ENCODE measurements at places on chromosomes 1 and 21.

- peak; percentile 31 for DNase-seq
These were observed 1.7 kb upstream of the KIF26B start for GRCh38 chr1:245153081-245153551.

- DNase-seq: no peak
These were observed 27.4 kb downstream of the LAMB3 start for GRCh38 chr1:209624558-209625549.

- DNase-seq: no peak
These were observed 15.1 kb downstream of the USP33 start for GRCh38 chr1:77744576-77744975.

DNA sequence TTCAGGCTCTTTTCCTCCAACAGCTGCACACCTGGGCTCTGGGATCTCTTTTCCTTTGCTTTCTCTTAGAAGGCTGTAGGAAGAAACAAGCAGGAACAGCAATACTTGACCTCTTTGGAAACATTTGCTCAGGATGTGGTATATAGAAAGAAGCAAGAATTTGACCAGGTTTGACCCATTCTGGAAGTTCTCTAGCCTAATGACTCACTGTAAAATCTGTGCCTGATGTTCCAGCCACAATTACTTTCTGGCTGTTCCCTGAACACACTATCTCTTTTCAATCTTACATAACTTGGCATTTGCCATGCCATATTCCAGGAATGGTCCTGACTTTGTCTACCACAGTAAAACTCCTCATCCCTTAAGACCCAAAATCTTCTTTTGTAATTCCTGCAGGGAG is 419.9 kb upstream of the DAB1 start:
- no peak for DNase-seq

DNA sequence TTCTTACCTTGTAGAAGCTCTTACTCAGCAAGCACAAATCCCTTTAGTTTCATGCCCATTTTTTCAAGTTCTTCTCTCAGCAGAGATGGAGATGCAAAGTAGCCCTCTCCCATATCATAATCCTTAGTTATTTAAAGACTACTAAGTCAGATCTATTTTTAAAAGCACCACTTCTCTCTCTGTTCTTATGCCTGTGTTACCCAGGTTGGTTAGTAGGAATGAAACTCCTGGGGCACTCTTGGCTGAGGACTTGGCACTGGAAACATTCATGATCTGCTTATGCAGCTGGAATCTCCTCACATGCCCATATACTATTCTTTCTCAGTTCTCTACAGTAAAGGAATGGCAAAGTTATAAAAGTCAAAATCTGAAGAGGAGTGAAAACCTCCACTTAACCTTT is 51.9 kb upstream of the PPP2R5A start:
- no peak for DNase-seq

GRCh38 chr1:151054971-151055547 is 4.4 kb downstream of the CDC42SE1 start:
- DNase-seq: no peak

DNA sequence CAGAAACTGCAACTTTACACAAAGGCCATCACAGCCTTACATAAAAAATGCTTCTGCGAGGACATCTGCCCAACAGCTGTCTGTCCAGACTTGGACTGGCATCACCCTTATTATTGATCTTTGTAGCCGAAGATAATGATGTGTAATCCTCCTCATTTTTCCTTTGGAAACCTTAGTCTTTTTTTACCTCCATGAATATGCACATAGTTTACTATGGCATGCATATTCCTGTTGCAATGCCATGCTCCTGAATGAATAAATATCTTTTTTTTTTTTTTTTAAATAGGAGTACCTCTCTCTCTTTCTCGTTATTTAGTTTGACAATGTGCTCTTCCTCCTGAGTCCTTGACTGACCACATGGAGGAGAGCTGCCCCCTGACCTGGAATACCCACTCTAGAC is 409.6 kb upstream of the USP24 start:
- DNase-seq: no peak

GRCh38 chr1:174736831-174737230 is 262.9 kb upstream of the CACYBP start:
- DNase-seq: no peak

DNA sequence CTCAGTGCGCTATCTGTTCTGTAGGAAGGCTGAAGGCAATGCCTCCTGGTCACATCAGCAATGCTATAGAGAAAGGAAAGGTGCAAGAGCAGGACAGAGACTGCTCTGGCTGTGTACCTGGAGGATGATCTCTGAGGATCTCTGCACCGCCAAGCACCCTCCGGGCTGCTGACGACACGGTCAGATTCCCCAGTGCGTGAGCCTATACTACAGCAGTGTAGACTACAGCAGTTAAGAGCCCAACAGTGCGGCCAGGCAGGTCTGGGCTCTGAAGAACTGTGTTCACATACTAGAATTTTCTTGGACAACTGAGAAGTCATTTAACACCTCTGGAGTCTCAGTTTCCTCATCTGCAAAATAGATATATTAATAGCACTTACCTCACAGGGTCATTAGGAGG is 39.9 kb downstream of the ITPKB start:
- no peak for DNase-seq

GRCh38 chr1:182762536-182762935 is 27.0 kb upstream of the NPL start:
- no peak for DNase-seq

- peak; percentile 3 for DNase-seq
These were observed 34.8 kb downstream of the RIMS3 start for GRCh38 chr1:40630488-40631223.

DNA sequence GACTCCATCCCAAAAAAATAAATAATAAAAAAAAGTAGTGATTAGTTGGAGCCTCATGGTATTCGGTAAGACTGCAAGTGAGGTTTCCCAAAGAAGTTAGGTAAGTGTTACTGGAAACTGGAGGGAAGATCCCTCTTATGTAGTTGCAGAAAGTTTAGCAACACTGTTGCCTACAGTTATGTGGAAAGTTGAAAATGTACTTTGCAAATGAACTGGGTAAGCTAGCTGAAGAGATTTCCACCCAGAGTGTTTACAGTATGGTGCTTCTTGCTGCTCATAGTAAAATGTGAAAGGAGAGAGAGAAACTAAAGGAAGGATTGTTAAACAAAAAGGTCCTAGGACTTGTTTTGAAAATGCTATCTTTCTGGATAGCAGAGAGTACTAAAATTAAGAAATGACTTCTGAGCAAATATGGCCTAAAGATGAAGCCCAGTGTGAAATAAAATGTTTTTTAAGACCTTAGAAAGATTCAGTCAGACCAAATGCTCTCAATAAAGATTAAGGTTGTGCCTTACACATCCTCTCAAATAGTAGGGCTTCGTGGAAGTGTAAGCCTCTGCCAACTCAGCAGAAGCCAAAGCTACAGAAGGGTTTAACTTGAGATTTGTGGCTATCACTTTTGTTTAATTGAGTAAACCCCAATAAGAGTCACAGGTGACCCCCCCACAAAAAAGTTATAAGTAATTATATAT is 31.5 kb downstream of the RPS6KC1 start:
- no peak for DNase-seq

DNA sequence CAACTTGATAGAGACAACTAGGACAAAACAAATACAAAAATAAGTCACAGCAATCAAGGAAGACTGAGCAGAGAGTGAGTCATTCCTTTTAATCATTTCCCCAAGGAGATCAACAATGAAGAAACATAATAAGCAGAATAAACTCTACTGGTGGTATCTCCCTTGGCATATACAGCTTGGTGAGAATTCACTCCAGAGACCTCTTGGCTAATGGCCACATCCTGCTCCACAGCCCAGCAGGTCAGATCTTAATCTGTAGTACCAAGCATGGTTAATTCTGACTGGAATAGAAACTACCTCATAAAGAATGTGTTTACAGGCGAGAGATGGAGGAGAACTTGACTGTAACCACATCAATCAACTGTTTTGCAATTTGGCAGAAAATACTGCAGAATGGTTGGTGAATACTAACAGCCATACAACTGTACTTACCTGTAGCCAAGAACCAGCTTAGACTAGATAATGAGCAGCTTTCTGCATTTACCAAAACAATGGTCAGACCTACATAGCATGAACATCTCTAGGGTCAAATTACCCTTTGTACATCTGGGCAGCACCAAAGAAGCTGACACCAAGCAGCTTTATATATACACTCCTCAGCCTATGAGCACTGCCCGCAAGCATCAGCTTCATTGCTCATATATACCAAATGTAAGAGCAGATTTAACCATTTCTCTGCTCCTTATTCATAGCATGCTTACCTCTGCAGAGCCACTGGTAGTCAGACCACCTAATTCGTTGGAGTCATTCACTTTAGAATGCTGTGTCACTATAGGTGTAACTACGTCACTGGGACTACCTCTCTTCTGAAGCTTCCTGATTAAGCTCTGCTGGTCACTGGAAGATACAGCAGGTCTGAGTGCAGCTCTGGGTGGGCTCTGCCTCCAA is 51.0 kb downstream of the KIAA0319L start:
- DNase-seq: no peak

DNA sequence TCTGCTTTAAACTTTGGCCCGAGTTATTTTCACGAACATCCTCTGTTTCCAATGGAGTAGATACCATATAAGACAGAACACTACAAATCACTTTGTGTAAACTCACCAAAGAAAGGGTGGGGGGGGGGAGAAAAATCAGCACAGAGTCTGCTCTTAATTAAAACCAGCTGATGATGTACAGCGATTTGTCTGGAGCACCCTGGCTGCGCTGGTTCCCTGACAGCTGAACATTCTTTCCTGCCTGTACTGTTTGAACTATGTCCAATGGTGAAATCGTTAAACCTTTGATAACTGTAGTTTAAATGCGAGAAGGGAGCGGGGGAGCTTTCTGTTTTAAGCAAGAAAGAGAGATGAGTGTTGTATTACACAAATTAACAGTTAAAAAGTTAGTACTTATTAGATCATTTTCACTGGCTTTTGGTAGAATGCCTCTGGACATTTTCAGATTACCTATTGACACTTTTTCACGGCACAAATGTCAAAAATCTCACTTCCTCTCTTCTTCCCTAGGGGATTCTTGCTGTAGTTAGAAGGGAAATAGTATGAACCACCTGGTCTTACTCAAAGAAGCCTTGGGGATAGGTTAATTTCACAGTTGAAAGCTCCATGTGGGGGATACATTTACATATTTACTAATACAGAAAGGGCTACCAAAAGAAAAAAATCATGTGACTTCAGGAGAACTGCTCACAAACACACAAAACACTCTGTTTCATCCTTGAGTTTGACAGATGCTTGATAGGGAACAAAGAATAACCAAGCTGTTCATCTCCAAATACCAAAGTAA is 140.2 kb upstream of the RUNX1 start:
- DNase-seq: no peak

GRCh38 chr1:220892997-220893700 is 13.9 kb downstream of the HLX start:
- no peak for DNase-seq

DNA sequence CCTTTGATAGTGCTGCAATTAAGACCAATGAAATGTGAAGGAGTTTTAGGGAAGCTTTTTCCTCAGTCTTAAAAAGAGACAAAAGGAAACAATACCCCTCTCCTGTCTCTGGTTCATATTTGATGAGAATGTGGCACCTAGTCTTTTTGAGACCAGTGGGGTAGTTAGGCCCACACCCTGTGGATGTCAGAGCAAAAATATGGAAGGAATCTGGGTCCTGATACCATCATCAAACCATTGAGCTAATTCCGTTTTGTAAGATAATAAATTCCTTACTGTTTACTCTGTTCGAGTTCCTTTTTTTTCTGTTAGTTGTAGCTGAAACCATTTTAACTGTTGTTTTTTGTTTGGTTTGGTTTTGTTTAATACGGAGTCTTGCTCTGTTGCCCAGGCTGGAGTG is 33.3 kb downstream of the PTPRC start:
- DNase-seq: no peak

DNA sequence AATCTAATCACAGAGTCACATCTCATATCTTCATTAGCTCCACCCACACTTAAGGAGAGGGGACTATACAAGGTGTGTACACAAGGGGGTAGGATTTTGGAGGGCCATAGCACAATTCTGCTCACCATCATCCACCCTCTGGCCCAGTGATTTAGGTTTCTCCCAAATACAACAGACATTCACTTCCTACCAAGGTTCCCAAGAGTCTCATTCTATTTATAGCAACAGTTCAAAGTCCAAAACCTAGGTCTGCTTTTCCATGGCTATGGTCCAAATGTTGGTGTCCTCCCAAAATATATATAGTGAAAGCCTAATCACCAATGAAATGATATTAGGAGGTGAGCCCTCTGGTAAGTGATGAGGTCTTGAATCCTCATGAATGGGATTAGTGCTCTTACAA is 353.2 kb upstream of the PLD5 start:
- DNase-seq: no peak

GRCh38 chr1:68293122-68293521 is 60.8 kb upstream of the WLS start:
- DNase-seq: no peak

GRCh38 chr1:168861421-168862004 is 132.5 kb upstream of the DPT start:
- DNase-seq: no peak

DNA sequence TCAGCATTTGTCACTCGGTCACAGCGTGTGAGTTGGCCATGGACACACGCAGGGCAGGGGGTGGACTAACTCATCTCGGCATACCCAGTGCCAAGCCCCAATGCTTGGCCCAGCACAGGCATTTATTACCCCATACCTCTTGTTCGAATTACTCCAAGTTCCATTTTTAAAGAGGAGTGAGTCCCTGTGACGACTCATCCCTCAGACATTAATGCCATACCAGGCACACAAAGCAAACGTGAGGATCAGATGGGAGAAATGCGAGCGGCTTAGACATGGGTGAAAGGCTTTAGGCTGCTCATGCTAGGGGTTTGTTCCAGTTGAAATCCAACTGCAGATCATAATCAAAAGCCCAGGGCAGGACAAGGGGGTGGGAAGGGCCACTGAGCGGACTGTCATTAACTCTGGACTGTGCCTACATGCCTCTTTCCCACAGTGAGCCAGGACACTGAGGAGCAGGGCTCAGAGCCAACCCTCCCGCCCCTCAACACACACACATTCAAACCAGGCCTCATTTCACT is 118.5 kb upstream of the NGF start:
- no peak for DNase-seq

- no peak for DNase-seq
These were observed 25.6 kb downstream of the CRCT1 start for GRCh38 chr1:152539901-152540300.

DNA sequence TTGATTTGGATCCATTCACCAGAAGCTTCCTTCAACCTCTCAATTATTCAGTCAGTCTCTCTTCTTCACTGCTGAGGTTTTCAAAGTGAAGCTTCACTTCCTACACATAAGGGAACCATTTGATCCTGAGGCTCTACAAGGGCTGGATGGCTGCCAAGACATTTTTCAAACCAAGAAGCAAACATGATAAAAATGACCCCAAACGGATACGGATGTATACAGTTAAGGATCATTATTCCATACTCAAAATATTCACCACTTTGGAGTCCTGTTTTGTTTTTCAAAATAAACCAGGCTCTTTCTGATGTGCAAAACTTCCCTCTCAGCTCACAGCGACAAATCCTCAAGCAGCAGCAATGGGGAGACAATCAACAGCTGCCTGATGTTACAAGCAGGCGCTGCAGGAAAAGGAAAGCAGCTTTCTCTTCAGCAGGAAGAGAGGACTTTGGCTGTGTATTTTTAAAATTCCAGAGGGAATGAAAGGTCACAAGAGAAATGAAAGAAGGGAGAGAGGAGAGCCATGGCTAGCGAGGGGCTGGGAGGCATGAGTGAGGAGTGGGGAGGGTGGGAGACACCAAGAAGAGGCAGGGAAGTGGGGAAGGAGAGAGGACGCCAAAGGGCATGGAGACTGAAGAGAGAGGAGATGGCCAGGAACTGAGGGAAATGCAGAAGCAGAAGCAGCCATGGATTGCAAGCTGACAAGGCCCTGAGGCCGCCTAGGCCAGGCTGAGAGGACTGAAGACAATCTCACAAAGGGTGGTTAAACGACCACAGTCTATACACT is 145.4 kb downstream of the SLC45A1 start:
- DNase-seq: peak; percentile 67
